Kidney glomerular epithelial cell (primary cell): ENCODE measurements at places on chromosomes 1 and 21.
A peak's percentile ranks its signal among the peaks of the same experiment; 100 is the strongest.

DNA sequence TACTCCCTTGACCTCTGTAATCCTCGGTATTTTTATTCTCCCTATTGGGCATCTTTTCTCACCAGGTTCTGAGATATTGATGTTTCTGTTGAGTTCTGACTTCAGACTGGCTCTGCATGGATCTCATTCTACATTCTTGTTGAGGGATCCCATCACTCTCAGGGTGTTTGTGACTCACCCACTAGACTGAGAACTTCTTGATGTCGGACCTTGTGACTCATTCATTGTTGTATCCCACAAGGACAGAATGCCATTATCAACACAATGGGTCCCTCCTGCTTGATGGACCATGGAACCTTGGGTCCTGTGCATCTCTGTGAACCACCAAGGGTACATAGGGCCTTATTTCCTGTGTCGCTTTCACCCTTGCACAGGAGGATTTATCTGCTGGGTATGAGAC is 174.1 kb downstream of the PBX1 start:
- DNase-seq = peak; percentile 17

DNA sequence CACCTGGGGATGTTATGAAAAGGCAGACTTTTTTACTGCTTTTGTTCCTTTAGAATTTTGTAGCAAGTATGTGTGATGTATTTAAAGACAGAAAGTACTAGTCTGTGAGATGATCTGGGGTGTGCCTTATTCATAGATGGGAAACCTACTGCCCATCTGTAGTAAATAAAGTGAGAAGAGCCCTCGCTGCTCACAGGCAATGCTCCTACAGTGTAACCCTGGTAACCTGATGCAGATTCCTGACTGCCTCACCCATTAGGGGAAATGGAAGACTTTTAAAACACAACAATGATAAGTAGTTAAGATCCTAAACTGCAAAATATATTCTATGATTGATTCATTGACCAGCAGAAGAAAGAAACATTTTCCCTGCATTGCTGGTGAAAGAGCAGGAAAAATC is 19.4 kb upstream of the TMEM201 start:
- DNase-seq = no peak

- DNase-seq = no peak
These were observed 9.7 kb upstream of the AGO1 start for GRCh38 chr1:35873243-35873750.

DNA sequence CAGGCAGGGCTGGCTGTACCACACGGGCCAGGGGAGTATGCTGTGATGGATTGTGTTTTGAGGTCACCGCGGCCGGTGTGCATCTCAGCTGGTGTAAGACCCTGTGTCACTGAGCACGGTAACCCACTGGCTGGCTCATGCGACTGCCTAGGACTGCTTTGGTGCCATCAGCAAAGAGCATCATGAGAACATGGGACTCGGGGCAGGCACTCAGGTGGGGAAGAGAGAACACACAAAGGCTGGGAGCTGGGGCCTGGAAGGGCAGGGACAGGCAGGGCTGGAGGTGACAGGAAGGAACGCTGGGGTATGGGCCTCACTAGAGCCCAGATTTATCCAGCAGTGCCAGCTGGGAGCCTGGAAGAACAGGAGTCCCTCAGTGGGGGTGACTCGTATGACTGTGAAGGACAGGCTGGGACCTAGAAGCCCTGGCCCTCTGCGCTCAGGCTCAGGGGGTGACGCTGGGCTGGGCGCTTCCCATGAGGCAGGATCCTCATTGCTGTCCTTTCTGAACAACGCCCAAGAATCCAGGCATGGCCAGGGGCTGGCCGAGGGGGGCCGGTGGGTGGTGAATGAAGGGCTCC is 210.4 kb upstream of the VAMP3 start:
- no peak for DNase-seq

DNA sequence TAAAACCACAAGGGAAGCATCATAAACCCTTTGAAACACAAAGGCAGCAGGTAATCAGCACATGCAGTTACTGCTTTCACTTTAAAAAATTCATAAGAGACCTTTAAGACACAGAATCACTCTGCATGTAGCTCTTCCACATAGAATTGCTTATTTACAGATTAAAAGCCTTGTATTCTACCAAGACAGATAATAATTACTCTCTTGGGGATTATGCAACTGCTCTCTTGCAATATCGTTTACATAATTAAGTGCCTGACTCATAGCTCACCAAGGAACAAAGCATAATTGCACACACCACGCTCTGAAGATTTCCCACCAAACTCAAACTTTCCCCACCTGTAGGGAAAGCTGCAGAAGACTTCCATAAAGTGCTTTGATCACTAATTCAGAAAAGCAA is 87.9 kb downstream of the VAV3 start:
- no peak for DNase-seq

DNA sequence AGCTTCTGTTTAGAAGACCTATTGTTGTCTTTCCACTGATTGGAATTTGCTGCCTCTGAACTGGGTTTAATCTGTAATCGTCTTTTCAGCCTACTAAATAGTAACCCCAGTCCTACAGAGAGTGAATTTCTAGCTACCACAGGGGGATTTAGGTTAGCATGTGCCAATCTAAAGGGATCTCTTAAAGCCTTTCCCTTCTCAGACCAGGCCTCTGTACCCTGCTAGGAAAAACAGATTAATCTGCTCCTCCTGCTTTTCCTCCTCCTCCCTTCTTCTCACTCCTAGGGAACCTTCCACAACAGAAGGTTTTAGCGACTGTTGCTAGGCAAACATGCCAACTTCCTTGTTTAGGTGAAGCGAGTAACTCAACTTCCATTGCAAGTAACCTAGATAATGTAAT is 1.3 kb upstream of the RC3H1 start:
- DNase-seq = peak; percentile 32

DNA sequence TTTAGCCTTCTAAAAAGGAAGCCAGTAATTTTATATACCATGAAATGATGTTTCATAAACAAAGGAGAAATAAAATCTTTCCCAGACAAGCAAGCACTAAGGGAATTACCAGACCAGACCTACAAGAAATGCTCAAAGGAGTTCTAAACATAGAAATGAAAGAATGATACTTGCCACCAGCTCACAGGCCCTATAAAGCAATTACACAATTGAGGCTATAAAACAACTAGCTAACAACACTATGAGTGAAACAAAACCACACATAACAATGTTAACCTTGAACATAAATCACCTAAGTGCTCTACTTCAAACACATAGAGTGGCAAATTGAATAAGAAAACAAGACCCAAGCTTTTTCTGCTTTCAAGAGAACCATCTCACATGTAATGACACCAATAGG is 123.8 kb downstream of the BARHL2 start:
- no peak for DNase-seq

GRCh38 chr1:33177996-33178540 is 3.8 kb downstream of the TRIM62 start:
- no peak for DNase-seq

GRCh38 chr1:180751921-180752320 is 120.1 kb downstream of the XPR1 start:
- peak; percentile 17 for DNase-seq

- DNase-seq = peak; percentile 15
These were observed 68.7 kb downstream of the TEX35 start for GRCh38 chr1:178581351-178582303.

GRCh38 chr1:164777518-164777917 is 218.5 kb downstream of the PBX1 start:
- no peak for DNase-seq

- DNase-seq = peak; percentile 23
These were observed 478 bp downstream of the MAD2L2 start for GRCh38 chr1:11680270-11681070.

DNA sequence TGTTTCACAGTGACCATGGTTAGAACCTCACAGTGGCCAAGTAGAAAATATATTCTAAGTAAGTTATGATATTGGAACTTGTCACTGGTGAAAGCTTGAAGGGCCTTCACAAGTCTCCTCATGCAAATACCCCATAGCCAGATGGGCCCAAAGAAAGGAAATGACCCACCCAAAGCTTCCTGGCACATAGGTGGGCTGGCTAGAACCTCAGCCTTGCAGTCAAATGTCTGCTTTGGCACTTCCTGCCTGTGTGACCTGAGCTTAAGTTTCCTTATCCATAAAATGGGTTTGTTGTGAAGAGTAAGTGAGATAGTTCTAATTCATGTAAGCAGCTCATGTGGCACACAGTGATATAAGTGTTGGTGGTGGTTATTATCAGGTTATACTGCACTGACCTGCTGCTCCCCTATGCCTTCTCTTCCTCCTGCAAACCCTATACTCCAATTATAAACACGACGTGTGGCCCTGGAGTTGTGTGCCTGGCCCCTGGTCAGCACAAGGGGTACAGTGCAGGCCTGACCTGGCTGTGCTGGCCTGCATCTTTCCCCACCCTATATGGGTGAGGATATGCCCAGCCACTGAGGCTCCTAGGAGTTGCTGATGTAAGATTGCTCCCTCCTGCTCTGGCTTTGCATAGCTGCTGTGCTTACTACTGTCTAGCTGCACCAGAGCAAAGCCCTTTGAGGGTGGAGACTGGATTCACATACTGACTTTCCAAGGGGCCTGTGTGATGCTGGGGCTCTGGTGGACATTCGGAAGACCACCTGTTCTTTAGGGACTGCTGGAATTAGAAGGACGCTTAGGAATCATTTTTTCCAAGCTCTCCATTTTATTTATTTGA is 4.7 kb upstream of the SLFNL1 start:
- DNase-seq = no peak

- no peak for DNase-seq
These were observed 4.6 kb downstream of the MIB2 start for GRCh38 chr1:1619917-1620361.

GRCh38 chr1:235767795-235768194 is 98.9 kb downstream of the LYST start:
- DNase-seq = no peak

DNA sequence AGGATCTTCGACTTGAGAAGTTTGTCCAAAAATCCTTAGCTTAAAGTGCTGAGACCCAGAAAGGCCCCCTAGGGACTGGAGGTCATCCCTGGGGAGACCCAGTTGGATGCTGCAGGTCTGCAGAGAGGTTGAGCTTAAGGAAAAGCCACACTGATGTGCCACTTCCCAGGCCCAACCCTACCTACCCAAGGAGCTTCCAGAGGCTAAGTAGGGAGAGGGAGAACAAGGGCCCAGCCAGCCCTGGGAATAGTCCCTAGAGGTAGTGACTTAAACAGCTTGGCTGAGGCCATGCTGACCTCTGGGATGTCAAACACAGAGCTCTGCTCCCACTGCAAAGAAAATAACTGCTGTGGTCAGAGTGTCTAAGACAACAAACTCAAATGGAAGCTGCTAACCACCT is 693.7 kb downstream of the MATN1 start:
- no peak for DNase-seq

GRCh38 chr21:23725576-23725975 is 1881.7 kb downstream of the MRPL39 start:
- no peak for DNase-seq

GRCh38 chr1:82318265-82318664 is 517.5 kb downstream of the ADGRL2 start:
- no peak for DNase-seq

DNA sequence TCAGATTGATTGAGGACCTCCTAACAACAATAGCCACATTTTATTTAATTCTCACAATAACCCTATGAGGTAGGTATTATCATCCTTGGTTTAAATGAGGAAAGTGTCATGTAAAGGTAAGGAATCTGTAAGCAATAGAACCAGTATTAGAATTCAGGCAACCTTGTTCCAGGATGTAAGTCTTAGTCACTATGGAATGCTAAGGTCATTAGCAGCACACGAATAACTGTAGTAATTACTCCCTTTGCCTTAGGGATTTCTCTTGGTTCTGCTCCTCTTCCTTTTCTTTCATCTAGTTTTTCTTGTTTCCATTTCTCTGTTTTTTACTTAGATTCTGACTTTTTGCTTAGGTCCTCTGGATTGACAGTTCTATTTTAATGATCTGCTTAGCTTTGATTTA is 23.1 kb upstream of the ATP6V1G3 start:
- DNase-seq = no peak

- DNase-seq = no peak
These were observed 96.9 kb downstream of the DHRS3 start for GRCh38 chr1:12521096-12521495.

- no peak for DNase-seq
These were observed 95.5 kb downstream of the ERG start for GRCh38 chr21:38402795-38403194.

DNA sequence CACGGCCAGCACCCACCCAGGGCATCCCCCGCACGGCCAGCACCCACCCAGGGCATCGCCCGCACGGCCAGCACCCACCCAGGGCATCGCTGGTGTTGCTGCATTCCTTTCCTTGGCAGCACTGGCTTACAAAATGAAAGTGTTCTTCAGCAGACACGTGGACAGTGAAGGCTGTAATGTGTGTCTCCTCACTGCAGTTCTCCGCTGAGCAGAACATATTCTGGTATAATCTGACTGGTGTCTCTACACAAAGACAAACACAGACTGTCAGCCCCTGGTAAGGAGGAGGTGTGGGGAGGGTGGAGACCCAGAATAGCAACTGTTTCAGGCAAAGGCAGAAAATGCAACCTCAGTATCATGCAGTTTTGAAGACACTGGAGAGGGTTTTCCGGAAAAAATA is 7.3 kb downstream of the LYPD8 start:
- DNase-seq = no peak

DNA sequence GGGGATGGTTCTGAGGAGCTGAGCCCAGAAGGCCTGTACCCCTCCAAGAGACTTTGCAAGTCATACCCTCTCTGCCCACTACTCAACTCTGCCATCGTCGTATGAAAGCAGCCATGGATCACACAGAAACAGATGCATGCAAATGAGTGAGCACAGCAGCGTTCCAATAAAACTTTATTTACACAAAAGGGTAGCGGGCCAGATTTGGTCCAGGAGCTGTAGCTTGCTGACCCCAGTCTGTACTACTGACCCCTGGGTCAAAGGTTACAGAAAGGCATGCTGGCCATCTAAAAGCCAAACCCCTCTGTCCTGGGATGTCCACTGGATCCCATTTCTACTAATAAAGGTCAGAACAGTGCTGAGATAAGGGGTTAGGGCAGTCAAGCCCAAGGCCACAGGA is 8.8 kb upstream of the AGTRAP start:
- no peak for DNase-seq

DNA sequence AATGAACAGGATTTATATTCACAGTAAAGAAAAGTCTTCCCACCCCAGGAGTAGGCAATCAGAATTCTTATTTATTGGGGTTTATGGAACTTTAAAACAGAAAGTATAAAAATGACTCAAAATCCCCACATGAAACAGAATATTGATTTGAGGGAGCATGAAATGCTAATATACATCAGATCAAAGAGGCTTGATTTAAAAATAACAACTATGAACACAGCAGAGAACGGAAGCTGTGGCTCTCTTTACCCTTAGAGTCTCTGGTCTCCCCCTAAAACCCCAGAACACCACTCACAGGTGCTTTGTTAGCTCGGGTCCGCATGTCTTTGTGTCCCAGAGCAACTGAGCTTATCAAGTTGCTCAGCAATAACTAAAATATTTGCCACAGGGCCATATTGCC is 31.2 kb upstream of the FASLG start:
- no peak for DNase-seq
